ENCODE measurements at places on chromosomes 11 and 22. TPM values are rescaled to one million over a fixed set of nuclear protein-coding genes. Genes with fewer than 3 reads are reported as not detected.
A peak's percentile ranks its signal among the peaks of the same experiment; 100 is the strongest.

- no peak for DNase-seq
Measured at GRCh38 chr22:17120711-17121232, 388 bp downstream of the TMEM121B start.

DNA sequence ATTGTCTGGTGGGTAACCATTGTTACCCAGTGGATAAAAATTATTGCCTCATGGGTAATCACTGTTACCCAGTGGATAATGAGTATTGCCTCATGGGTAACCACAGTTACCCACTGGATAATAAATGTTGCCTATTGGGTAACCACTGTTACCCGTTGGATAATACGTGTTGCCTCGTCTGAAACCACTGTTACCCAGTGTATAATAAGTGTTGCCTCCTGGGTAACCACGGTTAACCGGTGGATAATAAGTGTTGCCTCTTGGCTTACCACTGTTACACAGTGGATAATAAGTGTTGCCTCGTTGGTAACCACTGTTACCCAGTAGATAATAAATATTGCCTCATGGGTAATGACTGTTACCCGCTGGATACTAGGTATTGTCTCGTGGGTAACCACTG lies 20.9 kb upstream of the NXPE4 start:
- no peak for DNase-seq

GRCh38 chr22:35727436-35727835 lies 9.8 kb downstream of the APOL5 start:
- no peak for DNase-seq

- peak; percentile 51 for DNase-seq
Measured at GRCh38 chr22:31630331-31631329, 31.4 kb downstream of the PISD start.

- peak; percentile 92 for DNase-seq
Measured at GRCh38 chr11:12989428-12990161, 19.5 kb upstream of the RASSF10 start.

DNA sequence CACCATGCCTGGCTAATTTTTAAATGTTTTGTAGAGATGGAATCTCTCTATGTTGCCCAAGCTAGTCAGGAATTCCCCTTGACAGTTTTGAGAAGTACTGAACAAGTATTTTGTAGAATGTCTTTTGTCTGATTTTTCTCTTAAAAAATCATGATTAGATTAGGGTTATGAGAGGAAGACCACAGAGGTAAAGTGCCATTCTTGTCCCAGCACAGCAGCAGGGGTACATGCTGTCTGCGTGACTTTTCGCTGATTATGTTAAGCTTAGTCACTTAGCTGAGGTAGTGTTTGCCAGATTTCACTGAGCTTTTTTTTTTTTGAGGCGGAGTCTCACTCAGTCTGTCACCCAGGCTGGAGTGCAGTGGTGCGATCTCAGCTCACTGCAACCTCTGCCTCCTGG lies 13.6 kb upstream of the NUP160 start:
- peak; percentile 69 for DNase-seq

GRCh38 chr11:35045236-35045820 lies 93.6 kb upstream of the CD44 start:
- no peak for DNase-seq

OR8D1 gene
- not detected for total RNA-seq

GRCh38 chr11:76601272-76601671 lies 69.3 kb downstream of the LRRC32 start:
- DNase-seq, result no peak

GRCh38 chr22:17700778-17701177 lies 62.2 kb downstream of the BCL2L13 start:
- no peak for DNase-seq

- no peak for DNase-seq
Measured at GRCh38 chr11:69390561-69390960, 90.9 kb upstream of the LINC01488 start.

ZW10 gene
- 19.6 TPM for total RNA-seq

DNA sequence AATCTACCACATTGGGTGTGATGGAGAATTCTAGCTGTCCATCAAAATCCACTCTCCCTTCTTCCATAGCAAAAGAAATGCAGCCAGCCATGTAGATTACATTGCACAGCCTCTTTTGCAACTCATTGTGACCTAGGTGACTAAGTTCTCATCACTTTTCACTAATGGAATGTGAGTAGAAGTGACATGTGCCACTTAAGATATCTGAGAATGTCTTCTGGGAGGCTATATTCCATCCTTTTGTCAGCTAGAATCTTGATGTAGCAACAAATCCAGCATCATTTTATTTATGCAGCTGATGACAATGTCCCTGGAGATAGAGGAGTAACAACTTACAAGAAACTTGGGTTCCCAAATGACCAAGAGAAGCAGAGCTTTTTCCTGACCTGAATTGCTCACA lies 61.5 kb upstream of the API5 start:
- DNase-seq, result no peak

GRCh38 chr22:37365950-37366349 lies 61.3 kb downstream of the ELFN2 start:
- DNase-seq, result no peak

ANGPTL5 gene
- not detected for total RNA-seq

FOLR3 gene
- 11.3 TPM for total RNA-seq

DDI1 gene
- not detected for total RNA-seq

DNA sequence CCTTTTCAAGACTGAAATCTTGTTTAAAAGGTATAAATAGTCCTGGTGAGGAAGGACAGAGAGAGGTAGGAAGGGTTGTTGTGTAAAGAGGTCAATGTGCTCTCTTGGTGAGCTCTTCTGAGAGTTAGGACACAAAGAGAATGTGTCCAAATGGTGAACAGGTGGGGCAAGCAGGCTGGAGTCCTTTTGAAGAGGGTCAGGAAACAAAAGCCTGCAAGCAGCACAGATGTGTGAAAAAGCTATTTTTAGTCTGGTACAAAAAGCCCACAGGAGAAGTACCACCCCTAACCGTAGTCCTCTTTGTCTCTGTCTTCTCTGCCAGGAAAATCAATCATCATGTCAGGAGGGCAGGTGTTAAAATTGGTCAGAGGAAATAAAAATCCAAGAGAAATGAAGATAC lies 54.4 kb upstream of the SYN3 start:
- no peak for DNase-seq

DNA sequence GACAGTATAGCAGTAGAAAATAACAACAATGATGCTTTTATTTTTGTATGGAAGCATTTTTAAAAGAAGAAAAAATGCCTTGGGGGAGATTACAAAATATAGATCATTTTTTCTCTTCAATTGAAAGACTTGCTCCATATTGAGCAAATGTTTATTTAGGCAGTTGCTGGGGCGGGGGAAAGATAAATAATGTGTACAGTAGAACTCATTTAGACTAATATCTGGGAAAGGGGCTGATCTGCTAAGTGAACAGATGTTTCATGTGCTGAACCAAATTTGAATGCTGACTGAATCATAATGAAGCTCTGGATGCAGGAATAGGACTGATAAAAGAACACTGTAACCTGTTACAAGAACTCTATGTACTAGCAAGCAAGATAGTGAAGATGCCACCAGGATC lies 457.1 kb upstream of the TENM4 start:
- DNase-seq, result no peak

CCDC73 gene
- total RNA-seq, result 0.13 TPM

APBB1 gene
- 1.7 TPM for total RNA-seq

DNA sequence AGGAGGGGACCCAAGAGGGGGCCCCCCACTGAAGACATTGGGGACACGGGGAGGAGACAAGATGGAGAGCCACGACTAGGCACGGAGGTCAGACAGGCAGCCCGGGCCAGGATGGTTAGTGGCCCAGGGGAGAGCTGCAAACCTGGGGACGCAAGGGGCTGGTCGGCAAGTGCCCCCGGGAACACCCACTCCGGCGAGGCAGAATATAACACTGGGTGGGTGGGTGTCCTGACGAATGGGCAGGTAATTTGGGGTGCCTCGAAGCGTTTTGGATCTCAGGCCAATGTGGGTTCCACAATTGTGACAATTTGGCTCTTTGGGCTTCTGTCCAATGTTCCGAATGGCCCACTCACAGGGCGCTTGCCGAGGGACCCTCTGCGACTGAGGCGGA lies 9.9 kb downstream of the IGF2 start:
- no peak for DNase-seq

- DNase-seq, result no peak
Measured at GRCh38 chr11:70942593-70942992, 309.8 kb downstream of the SHANK2 start.

OR4D5 gene
- not detected for total RNA-seq

DNA sequence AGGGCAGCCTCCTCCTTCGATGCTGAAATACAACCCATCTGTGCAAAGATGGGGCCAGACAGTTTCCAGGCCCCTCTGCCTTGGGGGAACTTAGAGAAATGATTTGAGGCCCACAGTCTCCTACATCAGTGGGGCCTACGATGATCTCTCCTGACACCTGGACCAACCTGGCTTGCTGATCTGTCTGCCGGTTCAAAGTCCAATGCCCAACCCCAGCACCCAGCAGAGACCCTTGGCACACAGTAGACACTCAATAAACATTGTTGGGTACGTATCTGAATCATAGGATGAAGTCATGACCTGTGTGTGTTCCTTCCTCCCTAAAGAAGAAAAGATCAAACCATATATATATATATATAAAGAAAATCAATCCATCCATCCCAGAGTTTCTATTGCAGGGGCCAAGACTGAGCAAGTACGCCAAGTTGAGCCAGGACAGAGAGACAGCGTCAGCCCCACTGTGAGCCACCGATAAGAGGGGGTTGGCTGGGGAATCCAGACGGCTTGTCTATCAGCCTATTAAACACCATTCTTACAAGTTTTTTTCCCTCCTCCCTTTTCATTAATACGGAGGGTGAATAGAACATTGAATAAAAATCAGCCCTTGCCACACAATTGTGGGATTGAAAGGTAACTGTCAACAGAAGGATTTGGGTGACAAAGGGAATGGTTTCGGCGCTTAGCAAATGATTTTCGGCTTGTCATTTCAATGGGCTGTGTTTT lies 244.1 kb downstream of the MN1 start:
- no peak for DNase-seq

GRCh38 chr11:2434506-2435255 lies 9.6 kb downstream of the TRPM5 start:
- no peak for DNase-seq

- no peak for DNase-seq
Measured at GRCh38 chr11:66492161-66492865, 12.1 kb downstream of the DPP3 start.

TYR gene
- total RNA-seq, result not detected

DNA sequence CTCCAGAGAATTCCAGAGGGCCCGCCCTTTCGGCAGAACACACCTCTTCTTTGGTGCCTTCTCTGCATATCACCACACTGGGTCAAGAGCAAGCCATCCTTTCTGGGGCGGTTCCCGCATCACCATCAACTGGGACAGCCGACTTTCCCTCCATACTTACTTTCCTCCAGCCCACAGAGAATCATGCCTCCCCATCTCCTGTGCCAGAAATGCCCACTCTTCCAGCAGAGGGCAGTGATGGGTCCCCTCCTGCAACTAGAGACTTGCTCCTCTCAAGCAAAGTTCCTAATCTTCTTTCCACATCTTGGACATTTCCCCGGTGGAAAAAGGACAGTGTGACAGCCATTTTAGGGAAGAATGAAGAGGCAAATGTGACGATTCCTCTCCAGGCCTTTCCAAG lies 157.7 kb downstream of the C11orf91 start:
- DNase-seq, result peak; percentile 54

- DNase-seq, result no peak
Measured at GRCh38 chr11:47345890-47346563, 6.5 kb downstream of the MYBPC3 start.

PARVA gene
- 7.6 TPM for total RNA-seq

- peak; percentile 73 for DNase-seq
Measured at GRCh38 chr11:73907191-73907590, 30.4 kb downstream of the PAAF1 start.

SCGB2A2 gene
- not detected for total RNA-seq

- DNase-seq, result no peak
Measured at GRCh38 chr22:46183733-46184132, 33.4 kb downstream of the PPARA start.

RTN4R gene
- 2.8 TPM for total RNA-seq

- no peak for DNase-seq
Measured at GRCh38 chr11:85184721-85185120, 442.4 kb downstream of the DLG2 start.

BAIAP2L2 gene
- 0.38 TPM for total RNA-seq

DNA sequence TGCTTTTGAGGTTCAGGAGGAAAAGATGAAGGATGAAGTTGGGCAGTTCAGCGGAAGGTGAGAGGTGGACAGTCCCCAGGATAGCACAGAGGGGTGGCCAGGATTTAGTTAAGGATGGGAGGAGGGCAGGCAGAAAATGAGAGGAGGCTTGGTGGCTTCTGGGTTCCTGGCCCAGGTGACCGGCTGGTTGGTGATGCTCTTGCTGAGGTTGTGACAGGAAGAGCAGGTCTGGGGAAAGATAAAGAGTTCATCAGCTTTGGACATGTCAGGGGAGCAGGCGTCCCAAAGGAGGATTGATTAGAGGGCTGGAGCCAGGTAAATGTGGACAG lies 27.6 kb upstream of the P2RY2 start:
- no peak for DNase-seq

DNA sequence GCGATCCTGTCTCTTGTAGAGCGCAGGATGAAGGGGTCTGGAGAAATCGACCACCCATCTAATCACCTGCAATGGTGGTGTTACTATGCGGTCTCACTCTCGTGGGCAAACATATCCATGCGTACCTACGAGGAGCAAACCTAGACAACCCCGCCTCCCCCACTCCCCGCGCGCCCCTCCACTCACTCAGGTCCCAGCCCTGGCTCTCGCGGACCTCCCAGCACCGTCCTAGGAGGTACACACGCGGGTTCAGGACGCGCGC lies 887 bp downstream of the TRPC6 start:
- no peak for DNase-seq

DNA sequence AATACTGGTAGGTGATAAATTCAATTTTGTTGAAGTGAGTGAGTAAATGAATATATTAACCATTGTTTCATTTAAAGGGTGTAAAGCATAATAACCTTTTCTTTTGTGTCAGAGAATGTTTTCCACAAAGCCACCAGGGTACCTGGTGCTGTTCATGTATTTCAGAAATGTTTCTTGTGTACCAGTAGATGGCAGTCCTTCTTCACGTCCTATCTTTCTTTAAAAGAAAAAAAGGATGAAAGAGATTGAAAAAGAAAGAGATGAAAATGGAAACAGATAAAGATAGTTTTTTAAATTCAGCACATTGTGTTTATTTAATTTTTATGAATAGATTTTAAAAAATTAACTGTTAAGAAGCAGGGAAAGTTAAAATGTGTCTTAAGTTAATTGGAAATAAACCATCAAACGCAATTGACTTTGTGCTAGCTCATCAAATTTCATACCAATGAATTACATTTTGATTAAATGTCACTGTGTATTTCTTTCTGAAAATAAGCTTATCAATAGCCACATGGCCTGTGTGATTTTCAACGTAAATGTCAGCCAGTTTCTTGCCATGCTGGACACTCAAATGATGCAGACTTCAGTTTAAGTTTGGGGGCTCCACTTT lies 65.5 kb upstream of the CHORDC1 start:
- DNase-seq, result peak; percentile 27

DNA sequence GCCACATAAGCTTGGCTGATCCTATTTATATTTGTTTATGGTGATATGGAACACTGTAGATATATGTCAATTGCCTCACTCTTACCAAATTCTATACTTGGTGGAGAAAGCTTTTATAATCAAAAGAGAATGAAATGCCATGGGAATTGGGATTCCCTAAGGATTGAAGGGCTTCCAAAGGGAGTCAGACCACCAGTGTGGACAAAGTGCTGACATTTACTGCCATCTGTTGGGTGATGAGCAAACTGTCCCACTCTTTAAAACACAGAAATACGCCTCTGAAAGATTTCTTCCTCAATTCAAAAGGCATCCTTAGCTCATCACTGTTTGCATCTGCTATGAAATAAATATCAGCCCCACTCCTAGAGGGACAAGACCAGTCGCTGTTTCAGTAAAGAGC lies 7.1 kb downstream of the SLC1A2 start:
- peak; percentile 13 for DNase-seq

GRCh38 chr11:57434640-57435546 lies 8.0 kb upstream of the SLC43A3 start:
- DNase-seq, result peak; percentile 97

OR8G1 gene
- not detected for total RNA-seq

Measured in bronchial epithelial cell (primary cell).